ENCODE measurements at places on chromosomes 5 and 9. TPM values are rescaled to one million over a fixed set of nuclear protein-coding genes. Genes with fewer than 3 reads are reported as not detected.

SEMA6A gene
- total RNA-seq = not detected

- no peak for DNase-seq
These were observed 35.8 kb downstream of the C7 start for GRCh38 chr5:40945111-40945510.

DNA sequence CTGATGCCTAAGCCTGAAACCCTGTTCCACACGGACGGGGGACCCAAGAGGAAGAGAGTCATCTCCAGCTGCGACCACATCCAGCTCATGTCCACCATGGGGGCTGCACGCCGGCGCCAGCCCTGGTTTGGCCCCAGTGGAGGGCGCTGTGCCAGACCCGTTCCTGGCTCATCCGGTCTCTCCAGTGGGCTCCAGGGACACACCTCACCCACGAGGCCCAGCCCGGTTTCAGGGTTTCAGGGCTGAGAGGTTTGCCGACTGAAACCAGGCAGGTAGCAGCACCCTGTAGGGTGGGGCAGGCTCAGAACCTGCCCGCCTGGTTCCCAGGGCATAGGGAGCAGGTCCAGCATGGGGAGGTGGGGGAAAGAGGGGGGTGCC, 71.4 kb upstream of the STXBP1 start:
- DNase-seq = peak; percentile 42

DNA sequence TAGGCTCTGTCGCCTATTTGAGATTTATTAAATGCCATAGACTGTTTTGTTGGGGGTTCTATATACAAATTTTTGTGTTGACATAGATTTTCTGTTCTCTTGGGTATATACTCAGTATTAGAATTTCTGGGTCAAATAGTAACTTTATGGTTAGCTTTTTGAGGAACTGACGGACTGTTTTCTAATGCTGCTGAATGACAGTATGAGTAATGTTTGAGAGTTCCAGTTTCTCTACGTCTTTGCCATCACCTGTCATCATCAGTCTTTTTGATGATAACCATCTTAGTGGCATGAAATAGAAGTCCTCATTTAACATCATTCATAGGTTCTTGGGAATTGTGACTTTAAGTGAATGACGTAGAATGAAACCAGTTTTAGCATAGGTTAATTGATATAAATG, 60.1 kb downstream of the CCDC171 start:
- DNase-seq = no peak

LCP2 gene
- not detected for total RNA-seq

LHX3 gene
- total RNA-seq = not detected

PSAT1 gene
- 52.5 TPM for total RNA-seq

- DNase-seq = no peak
These were observed 23.2 kb upstream of the STXBP1 start for GRCh38 chr9:127588740-127589506.

TNFSF15 gene
- 2.2 TPM for total RNA-seq

GRIN1 gene
- total RNA-seq = 0.11 TPM

DNA sequence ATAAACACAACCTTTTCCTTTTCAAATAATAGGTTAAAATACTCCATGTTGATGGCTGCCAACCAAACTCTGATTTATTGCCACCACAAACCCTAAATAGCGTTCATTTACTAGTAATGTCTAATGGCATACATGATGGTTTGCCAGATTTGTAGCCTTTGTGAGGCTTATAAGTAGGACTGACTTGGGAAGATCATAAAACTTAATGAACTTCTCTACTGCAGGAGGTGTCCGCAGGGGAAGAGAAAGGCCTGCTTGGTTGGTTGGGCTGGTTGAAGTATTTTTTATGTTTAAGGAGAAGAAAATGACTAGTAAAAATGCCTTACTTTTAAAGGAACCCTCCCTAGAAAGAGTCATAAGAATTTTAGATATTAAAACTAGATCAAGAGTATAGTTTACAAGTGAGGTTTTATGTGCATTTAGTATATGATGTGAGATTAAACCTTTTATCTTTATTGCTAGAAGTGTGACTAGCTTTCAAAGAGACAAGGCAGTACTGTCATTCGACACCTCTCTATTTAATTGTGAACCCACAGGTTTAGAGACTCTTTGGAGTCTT, 5.0 kb downstream of the PBX3 start:
- DNase-seq = no peak

PTGR1 gene
- total RNA-seq = 43.1 TPM

- peak; percentile 45 for DNase-seq
These were observed 402.9 kb downstream of the CYLC2 start for GRCh38 chr9:103397868-103398600.

- peak; percentile 30 for DNase-seq
These were observed 14.7 kb downstream of the GM2A start for GRCh38 chr5:151267491-151268260.

GRCh38 chr5:137622850-137623249, 113.0 kb downstream of the KLHL3 start:
- no peak for DNase-seq
